Activated naive CD8-positive, alpha-beta T cell treated with anti-CD3 and anti-CD28 coated beads, Interleukin-2, amount 50 U/mL, for 24 hours (primary cell): ENCODE measurements at places on chromosomes 12 and 14.

GRCh38 chr14:105153739-105154475 lies 14.7 kb downstream of the JAG2 start:
- no peak for DNase-seq

- DNase-seq = no peak
Observed at GRCh38 chr12:123153906-123154305, 3.0 kb upstream of the PITPNM2 start.

DNA sequence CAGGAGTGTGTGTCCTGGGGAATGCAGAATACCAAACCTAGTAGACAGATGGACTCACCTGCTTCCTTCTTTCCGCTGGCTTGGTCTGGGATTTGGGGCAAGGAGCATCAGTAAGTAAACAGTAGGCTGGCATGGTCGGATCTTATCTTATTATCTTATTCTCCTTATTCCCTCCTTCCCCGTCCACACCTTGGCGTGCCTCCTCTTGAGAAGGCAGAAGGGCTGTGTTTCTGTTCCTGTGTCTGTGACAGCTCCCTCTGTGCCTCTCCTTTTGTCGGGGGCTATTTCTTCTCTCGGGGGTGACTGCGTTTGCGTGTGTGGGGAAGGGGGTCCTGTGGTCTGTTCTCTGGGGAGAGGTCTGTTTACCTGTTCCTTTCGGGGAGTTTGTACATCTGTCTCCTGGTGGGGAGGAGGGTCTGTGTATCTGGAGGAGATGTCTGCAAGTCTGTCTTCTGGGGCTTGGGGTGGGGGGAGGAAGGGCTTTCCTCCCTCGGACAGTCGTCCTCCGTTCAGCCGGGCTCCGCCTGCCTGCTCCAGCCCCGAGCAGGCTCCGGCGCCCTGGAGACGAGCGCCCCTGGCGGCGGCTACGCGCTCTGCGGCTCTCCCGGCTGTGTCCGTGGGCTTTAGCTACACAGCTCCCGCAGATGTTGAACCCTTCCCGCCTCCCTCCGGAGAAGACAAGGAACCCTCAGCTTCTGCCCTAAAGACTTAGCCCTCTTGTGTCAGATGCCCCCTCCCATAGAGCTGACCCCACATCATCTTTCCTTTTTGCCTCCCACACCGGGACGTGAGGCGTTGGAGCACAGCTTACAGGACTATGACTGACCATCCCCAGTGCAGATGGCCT lies 4.4 kb downstream of the KRT86 start:
- DNase-seq = peak; percentile 83

DNA sequence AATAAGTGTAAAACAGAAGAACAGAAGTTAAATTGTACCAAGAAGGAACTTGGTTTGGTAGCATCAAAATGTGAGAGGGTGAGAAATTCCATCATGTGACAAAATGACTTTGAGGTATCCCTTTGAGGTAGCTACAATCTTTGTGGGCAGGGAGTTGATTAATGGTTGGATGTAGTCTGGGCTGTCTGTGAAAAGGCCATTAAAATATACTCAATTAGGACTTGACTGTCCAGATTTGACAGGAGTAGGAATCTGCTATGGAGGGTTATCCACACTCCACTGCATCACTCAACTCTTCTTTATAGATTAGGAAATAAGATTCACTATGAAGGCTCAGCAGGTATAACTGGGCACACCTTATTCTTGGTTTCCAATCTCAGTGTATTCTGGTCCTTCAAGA lies 7.4 kb upstream of the YBX3 start:
- DNase-seq = no peak

DNA sequence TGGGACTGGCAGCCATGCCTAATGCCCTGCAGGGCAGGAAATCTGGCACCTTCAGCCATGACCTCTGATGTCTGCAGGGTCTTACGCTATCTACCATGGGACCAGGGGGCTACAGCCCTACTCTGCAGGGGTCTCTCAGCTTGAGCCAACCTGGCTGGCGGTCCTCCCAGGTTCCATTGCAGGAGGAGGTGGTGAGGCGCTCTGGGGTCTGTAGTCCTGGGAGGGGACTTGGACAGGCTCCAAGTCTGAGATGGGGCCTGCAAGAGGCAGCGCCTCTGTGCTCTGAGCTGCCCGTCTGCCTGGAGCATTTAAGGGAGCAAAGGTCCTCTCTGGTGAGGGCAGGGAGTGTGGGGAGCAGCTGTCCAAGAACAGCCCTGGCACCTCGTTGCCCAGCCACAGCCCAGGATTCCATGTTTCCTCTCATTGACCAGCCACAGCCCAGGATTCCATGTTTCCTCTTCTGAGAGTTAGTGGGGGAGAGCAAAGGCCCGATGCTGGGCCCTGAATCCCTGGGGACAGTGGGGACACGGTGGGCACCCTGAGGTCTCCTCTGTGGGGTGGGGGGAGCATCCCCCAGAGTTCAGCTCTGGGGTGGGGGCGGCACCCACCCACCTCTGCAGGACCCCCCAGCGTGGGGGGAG lies 655 bp downstream of the PLD4 start:
- DNase-seq = no peak

GRCh38 chr14:104898870-104899510 lies 25.7 kb upstream of the PLD4 start:
- DNase-seq = no peak

- peak; percentile 84 for DNase-seq
Observed at GRCh38 chr12:132560614-132561426, 49.6 kb downstream of the LRCOL1 start.

GRCh38 chr12:6347367-6348338 lies 5.8 kb upstream of the TNFRSF1A start:
- no peak for DNase-seq

- DNase-seq = no peak
Observed at GRCh38 chr14:91008759-91009409, 51.6 kb downstream of the RPS6KA5 start.

GRCh38 chr14:85471156-85471555 lies 58.8 kb upstream of the FLRT2 start:
- DNase-seq = no peak

- DNase-seq = no peak
Observed at GRCh38 chr14:87002776-87003175, 990.2 kb downstream of the GALC start.
